ENCODE measurements at places on chromosomes 4 and X.

DNA sequence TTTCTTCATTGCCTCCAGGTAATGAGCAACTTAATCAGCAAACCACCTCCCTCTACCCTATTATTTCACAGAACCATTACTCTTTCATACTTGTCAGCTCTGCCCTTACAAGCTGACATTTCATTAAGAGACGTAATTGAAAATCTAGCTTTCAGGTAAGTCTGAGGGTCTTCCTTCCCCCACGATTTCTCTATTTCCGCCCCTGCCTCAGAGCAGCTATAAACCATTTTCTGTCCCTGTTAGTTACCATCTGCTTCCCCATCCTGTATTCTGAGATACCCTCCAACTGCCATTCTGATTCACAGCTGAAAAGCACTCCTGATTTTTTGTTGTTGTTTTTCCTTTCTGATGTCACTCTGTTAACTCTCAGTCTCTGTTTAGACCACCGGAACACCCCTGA is 37.1 kb downstream of the SH3RF1 start:
- DNase-seq = no peak

DNA sequence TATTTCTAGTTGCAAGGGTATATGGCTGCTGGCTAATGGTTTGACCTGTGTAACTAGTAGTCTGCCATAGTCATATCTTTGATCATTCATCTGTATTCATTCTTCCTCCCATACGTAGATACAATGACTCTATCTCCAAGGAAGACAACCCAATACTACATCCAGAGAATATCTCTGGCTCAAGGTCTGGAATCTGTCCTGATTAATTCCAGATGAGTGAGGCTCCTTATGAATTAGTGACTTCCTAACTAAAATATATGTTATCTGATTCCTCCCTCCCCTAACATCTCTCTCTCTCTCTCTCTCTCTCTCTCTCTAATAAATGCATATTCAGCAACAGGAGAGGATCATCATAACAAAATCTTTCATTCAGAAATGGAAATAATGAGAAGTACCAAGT is 641.5 kb downstream of the FAT4 start:
- no peak for DNase-seq

- DNase-seq = peak; percentile 65
These were observed 20.4 kb downstream of the SLC25A53 start for GRCh38 chrX:104136241-104137019.

- DNase-seq = no peak
These were observed 27.1 kb upstream of the MAP9 start for GRCh38 chr4:155403886-155404285.

GRCh38 chr4:8146157-8146556 is 12.5 kb downstream of the ABLIM2 start:
- DNase-seq = no peak

DNA sequence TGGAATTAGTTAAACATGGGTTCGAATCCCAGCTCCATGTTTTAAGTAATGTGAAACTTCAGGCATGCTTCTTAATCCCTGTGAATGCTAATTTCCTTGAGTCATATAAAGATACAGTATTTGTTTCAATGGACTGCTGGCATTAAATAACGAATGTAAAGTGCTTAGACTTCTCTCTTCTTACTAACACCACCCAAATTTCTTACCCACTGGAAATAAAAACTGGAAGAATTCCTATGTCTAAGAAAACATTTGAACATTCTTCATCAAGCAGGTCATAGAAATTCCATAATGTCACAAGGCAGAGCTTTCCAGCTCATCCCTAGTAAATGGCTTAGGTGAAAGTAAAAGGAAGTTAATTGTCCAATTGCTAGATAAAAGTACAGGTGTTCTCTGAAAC is 172.5 kb downstream of the ANK2 start:
- no peak for DNase-seq

DNA sequence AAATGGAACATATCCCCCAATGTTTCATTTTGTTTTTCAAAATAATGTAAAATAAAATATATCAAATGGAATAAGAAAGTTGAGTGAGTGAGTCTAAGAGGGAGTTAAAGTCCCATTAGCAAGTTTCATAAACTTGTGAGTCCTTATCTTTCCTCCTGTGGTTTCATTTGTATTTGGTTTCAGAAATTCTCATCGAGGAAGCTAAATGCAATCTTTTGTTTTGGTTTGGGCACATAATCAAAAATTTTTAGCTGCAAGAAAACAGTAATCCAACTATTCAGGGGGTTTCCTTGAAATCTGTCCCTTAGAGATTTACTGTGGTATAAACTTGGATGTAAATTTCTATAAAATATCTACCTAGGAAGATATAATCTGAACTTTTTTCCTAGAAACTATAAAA is 124.2 kb downstream of the CAMK2D start:
- DNase-seq = no peak

DNA sequence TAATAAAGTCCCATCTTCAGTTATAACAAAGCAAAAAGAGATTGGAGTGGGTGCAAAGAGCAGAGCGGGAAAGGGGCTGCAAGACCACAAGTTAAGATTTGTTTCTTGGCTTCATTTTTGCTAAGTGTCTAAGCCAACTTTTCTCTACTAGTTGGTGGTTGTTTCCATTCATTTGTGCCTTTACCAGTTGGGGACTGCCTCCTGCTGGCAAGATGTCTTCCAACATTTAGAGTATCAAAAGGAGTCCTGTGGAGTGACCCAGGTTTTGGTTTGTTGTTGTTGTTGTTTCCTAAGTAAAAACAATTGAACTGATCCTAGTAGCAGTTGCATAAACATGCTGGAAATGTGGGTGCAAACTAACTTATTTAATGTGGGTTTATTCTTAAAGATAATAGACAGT is 121.1 kb downstream of the SPATA18 start:
- DNase-seq = no peak

DNA sequence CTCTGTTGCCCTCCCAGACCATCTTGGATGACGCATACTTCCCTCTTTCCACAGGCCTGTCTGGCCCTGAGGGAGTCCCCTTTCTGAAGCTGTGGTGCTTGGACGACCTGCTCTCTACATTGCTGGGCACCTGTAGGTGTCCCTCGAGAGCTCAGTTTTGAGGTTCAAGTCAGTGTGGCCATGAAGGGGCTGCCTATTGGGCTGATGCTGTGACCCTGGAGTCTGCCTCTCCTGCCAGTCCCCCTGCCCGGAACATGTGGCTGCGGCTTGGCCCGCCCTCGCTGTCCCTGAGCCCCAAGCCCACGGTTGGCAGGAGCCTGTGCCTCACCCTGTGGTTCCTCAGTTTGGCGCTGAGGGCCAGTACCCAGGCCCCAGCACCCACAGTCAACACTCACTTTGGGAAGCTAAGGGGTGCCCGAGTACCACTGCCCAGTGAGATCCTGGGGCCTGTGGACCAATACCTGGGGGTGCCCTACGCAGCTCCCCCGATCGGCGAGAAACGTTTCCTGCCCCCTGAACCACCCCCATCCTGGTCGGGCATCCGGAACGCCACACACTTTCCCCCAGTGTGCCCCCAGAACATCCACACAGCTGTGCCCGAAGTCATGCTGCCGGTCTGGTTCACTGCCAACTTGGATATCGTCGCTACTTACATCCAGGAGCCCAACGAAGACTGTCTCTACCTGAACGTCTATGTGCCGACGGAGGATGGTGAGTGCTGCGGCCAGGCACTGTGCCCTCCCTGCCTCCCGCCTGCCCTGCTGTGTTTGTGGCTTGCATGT is 3.0 kb downstream of the NLGN3 start:
- DNase-seq = no peak

DNA sequence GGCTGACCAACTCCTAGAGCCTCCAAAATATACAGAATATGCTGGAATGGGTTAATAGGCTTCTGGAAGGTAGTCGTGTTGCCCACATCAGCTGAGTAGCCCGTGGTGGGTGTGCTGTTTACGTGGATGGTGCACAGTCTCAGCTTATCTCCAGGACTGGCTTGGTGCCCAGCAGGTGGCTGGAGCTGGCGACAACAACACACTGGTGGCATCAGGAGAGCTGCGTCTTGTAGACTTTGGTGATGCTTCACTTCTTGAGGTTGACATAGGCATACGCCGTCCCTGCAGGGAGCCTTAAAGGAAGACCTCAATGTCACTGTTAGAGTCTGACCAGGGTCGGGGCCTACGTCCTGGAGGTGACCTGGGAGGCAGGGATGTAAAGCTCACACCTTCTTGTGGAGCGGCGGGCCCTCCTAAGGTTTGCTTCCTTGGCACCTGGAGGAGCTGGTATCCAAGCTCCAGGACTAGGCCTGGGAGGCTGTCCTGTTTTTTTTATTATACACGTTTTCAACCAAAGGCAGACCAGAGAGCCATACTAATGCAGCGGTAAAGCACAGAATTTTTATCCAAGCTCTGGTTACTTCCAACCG is 26.5 kb upstream of the RBMX start:
- no peak for DNase-seq

- no peak for DNase-seq
These were observed 5.5 kb downstream of the MPP1 start for GRCh38 chrX:154799556-154800348.

DNA sequence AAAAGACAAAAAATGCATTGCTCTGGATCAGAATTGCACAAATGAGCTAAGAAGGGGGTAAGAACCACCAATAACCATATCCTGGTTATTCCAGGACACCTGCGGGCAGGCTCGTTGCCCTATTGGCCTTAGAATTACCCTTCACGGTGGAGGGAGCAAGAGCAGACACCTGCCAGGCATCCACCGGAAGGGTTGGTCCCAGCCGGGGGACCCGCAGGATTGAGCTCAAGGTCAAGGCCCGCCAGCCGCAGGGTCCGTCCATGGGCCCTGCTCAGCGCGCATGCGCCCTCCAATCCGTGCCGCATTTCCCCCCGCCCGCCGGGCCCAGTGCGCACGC is 575 bp downstream of the SLC25A6 start:
- DNase-seq = no peak

- DNase-seq = no peak
These were observed 4.8 kb downstream of the NOCT start for GRCh38 chr4:139020384-139020783.

GRCh38 chrX:63930140-63930539 is 145.1 kb upstream of the ARHGEF9 start:
- no peak for DNase-seq

DNA sequence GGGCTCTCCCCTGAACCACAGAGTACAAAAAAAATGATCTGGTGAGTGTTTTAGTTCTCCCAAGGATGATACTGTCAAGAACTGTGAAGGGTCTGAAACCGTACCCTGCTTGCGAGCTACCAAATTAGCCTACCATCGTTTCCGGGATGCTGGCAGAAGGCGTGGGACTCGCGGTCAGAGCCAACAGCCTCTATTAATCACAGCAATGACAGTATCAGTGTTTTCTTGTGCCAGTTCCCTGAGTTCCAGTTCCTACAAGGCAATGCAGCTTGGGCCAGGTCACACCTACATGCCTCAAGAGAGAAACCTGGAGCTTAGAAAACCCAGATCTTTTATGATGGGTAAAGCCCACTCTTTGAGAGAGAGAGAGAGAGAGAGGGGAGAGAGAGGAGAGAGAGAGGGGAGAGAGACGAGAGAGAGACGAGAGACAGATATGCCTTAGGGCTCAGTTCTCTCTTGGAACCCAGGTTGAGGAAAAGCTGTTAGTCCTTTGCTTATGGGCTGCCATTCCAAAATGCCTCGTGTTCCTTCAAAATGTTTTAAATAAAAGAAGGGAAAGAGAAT is 327.8 kb downstream of the ARHGAP10 start:
- DNase-seq = no peak

DNA sequence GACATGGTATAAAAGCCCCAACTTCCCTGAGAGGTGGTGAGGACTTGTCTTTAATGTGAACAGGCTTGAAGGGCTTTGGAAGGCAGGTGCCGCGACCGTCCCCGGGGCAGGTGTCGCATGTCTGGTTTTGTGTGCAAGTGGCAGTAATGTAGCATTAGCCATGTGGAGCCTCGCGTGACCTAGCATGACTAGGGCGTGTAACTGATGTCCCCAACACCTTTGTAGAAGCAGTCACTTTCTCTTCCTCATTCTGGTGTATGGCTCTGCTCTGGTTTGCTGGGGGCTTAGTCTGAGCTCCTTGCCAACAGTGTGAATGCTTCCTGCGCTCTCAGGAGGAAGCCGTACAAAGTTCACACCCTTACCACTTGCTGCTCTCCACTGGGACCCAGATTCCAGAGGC is 145.7 kb downstream of the AMMECR1 start:
- DNase-seq = no peak

- DNase-seq = no peak
These were observed 41.1 kb downstream of the ADGRA3 start for GRCh38 chr4:22474636-22475310.

DNA sequence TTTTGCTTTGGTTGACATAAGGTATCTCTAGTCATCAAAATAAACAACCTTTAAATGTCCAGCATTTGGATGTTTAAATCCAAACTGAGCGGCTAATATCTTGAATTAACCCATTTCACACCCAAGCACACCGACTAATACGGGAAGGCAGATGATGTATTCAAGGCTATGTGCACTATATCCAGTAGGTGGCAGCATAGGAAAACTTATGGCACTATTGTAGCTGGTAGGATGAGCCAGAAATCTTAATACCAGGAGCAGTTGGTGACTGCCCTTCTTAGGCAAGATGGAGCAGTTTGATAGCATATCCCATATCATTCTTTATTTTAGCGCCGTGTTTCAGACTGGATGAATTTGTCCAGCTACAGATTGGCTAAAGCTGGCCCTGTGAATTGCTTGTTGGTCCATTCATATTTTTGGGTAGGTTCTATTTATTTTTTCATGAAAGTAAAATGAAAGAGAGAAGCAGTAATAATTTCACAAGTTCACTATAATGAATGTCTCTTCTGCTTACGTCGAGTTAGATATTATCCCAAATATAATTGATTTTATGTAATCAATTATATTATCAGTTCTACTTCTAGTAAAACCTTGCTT is 24.4 kb downstream of the UCHL1 start:
- DNase-seq = peak; percentile 58

DNA sequence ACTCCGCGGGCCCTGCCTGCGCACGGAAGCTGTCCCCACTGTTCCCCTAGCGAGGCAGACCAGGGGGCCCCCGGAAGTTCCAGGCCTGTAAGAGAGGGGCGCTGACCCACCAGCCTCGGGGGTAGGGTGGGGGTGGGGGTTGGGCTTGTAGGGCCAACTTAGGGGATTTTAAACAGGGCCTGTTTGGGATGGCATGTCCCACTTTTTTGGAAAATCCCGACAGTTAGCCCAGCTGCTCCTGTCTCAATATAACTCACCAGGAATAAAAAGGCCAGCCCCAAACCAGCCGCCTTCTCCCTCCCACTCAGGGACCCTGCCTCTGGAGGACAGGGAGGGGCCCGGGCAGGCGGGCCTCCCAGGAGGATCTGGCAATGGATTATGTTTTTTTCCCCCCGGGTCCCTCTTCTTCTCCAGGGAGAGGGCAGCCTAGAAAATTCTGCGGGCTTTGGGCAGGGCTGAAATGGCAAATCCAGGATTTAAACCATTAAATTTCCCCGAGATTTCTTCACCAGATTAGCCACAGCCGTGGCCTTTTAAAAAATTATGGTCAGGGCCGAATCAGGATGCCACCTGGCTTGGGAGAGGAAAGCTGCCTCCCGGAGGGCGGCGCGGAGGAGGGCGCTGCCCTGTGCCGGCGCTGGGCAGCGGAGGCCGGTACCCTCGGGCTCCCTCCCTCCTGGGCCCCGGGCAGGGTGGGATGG is 957 bp downstream of the PPP2R2C start:
- DNase-seq = no peak

GRCh38 chr4:147076179-147076578 is 130.5 kb upstream of the TTC29 start:
- DNase-seq = no peak

- peak; percentile 0 for DNase-seq
These were observed 556 bp upstream of the SLC25A43 start for GRCh38 chrX:119398587-119398973.

GRCh38 chrX:44775726-44776125 is 68.1 kb upstream of the DUSP21 start:
- DNase-seq = no peak

All from CD4-positive, alpha-beta T cell treated with Interleukin-2 at 100 ng/mL for 4 hours (primary cell).